Renal pelvis (tissue), 12 donors: ENCODE measurements at places on chromosomes 5 and 9. TPM values are rescaled to one million over a fixed set of nuclear protein-coding genes. Genes with fewer than 3 reads are reported as not detected.

DNA sequence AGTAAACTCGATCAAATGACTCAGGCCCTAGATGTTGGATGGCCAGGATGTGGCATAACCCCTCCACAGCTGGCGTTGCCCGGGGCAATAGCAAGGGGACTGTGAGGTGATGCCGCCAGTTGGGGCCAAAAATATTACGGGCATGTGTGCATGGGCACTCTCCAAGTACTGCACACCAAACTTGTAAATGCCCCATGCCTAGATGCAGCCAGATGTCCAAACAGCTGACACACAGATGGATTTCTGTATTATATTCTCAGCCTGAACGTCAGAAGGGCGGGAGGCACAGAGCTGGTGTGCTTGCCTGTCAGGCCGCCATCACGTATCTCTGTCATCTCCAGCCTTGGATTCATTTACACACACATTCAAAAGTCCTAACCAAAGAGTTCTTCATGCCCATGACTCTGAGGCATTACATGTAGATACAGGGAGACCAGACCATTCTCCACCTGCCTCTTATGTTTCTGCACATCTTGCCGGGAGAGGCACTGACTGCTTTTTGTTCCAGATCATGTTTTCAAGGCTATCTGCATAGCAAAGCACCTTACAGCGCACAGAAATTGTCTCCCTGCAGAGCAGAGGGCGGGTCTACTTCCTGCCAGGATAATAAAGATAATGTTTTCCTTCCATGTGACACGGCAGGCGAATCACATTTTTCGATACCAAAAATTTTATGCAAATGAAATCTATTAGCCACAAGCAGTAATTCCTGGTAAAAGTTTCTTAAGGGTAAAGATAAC is 200.9 kb upstream of the ADAMTS16 start:
- DNase-seq: no peak

DNA sequence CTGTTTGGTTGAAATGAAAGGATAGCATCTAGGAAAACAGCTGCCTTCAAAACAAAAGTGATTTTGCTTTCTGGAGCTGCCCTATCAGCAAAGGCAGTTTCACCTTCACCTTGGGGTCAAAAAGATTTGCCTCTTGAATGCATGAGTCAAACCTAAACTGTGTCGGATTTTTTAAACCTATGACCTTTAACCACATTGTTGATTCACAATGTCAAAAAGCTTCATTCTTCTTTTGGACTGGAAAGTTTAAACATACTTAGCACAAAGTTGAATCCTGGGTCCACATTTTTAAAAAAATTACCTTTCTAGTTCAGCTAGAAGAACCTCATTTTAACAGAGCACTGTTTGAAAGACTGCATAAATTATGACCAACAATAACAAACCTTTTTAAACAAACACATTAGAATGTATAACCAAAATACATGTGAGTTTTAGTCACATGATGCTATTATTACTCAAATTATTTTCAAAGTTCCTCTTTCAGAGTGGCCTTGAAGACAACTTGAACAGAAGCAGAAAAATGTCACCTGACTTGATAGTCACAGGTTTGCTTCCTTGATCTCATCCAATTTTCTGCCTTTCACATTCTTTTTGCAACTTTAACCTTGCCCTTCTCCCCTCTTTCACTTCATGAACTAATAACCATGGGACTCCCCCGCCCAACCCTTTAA is 109.7 kb upstream of the LHFPL2 start:
- no peak for DNase-seq

DNA sequence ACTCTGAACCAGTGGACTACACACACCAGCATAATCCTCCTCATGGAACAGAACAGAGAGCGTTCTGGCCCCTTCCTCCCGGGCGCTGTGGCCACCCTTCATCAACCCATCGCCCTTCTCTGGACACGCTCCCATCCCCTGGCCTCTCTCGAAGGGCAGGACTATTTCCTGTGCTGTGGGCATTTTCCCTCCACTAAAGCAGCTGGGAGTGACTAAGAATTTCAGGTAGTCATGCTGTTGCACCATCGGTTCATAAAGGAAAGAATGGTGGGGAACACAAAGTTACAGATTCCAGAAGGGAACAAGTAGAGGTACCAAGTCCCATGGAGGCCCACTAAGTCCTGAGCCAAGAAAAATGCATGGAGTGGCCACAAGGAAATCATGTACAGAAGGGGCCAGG is 68.6 kb downstream of the EPB41L4B start:
- no peak for DNase-seq

GRCh38 chr5:152514827-152515397 is 109.8 kb upstream of the NMUR2 start:
- no peak for DNase-seq

- no peak for DNase-seq
Observed at GRCh38 chr5:79702606-79703380, 13.2 kb downstream of the CMYA5 start.

DNA sequence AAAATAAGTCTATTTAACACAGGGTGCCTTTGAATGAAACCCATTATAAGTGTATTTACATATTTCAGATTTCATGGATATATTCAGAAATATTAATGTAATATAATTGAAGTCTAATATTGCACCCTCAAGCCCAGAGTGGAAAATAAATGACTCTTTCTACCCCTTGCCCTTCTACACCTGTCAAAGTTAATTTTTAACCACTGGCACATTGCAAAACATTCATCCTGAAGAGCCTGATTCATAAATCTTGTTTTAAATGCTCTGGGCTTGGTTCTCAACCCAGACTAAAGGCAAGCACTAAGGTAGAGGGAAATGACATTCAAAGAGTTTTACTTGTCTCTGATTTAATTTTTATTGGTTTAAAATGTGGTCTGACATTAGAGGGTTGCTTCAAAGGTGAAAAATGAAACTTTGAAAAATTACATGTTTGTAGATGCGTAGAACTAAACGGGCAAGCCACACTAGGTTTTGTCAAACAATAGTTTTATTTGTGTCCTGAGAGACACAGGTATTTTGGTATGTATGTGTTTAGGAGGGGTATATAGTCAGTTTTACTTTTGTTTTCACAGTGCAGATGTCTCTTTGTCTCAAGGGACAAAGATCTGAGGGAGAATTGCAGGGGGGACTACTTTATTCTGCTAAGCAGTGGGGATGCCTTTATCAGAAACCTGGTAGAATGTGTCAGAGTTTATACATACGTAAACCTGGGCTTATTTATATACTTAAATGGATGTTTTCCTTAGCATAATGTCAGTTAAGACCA is 69.7 kb downstream of the PIK3R1 start:
- DNase-seq: no peak

DNA sequence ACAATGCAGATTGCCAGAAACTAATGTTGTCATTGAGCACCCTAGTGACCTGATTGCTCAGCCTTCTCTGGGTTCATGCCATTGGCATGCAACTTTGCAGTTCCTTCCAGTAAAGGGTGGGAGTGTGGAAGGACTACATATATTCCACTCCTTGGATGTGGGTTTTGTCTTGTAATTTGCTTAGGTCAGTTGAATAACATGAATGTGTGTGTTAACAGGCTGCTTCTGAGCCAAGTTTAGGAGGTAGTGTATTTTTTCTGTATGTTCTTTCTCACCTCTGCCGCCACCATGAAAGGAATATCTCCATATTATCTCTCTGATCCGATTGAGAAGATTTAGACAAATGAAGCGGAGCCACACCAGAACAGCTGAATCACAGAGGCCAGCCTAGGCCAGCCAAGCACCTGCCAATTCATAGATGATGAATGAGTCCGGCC is 1929.6 kb upstream of the CDH6 start:
- DNase-seq: no peak

DNA sequence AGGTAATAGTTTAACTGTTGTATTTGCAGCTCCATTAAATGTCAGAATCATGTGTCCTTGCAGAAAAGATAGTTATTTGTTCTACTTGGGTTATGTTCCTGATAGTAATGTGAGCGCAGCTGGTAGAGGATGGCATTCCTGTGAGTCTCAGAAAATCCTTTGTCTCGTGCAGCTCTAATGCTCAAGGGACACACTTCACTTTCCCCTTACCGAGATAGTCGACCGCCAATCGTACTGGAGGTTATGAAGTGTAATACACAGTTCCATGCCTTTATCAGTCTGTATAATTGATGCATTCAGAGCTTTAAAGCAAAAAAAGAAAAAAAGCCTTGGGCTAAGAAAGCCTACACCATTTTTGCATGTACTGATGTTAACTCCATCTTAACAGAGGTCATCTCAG is 60.2 kb upstream of the SRP19 start:
- DNase-seq: no peak

DNA sequence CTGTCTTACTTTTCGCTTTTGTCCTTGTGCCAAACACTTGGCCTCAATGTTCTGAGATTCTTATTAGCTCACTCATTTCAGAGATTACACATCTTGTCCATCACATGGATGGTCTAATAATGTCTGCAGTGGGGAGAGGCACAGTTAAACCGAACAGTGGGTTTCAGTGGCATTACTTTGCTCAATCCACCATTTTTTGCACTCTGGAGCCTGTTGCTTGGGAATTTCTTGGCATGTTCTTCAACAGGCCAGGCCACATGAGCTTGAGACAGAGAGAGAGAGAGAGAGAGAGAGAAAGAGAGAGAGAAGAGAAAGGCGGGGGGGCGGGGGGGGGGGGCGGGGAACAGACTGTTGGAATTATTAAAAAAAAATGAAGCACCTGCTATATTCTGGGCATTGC is 1327.8 kb upstream of the WWC1 start:
- no peak for DNase-seq

GRCh38 chr9:96245399-96245798 is 56.6 kb downstream of the HSD17B3 start:
- no peak for DNase-seq

GRCh38 chr5:176673651-176674583 is 26.6 kb downstream of the TSPAN17 start:
- no peak for DNase-seq

DNA sequence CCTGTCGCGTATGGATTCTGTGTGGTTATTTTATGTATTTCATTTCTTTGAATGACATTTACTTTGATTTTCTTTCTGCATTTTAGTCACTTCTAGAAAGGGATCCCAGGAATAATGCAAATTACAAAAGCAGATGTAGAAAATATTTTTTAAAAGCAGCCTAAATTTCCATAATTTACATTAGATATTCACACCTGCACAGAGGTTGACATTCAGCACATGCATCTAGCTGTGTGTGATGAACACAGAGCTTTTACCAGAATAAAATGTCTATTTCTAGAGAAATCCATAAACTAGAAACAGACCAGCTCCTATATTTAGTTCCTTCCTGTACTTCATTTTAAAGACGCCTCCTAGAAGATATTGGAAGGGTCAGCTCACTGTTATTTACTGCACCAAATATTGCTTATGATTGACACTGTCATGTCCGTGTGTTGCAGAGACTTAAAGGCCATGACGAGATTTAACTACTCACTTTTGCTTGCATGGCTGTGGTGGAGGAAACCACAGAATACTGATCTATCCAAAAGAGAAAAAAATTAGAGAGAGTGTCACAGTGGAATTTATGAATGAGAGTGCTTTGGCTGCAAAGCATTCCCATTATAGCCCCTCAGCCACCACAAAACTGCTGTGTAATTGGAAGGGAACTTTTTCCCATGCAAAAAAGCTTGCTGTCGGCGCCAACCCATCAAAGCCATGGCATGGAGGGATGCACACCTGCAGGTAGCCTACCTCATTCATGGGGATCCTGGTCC is 58.1 kb downstream of the EBF1 start:
- DNase-seq: no peak

Gene OMD
- 1.5 TPM for polyA plus RNA-seq

Gene WHRN
- 11.0 TPM for polyA plus RNA-seq

Gene RUFY1
- polyA plus RNA-seq: 80.0 TPM

Gene SLC6A7
- polyA plus RNA-seq: 0.12 TPM

Gene GFRA3
- polyA plus RNA-seq: 4.6 TPM

Gene HMCN2
- 1.2 TPM for polyA plus RNA-seq

Gene FST
- 28.8 TPM for polyA plus RNA-seq

Gene BTNL3
- 0.09 TPM for polyA plus RNA-seq

Gene TMEM161B
- polyA plus RNA-seq: 28.0 TPM

Gene TNFSF15
- polyA plus RNA-seq: 9.7 TPM
